ENCODE measurements at places on chromosomes 4 and X.

- DNase-seq, result no peak
Measured at GRCh38 chrX:10126834-10127233, 29.9 kb upstream of the CLCN4 start.

DNA sequence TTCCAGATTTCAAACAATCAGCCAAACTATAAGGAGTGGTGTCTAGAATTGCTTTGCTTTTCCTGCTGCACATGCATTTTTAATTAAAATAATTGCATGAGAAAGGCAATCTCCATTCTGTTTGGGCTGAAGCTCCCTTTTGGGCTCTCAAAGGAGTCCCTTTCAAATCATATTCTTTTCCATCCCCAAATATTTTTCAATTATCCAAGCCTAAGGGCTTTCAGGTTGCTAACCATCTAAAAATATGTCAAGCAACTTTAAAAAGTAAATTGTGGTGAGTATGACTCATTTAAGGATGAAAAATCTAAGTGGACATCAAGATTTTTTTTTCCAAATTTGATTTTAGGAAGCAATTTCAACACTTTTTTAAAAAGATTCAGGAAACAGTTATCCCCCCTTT, 28.4 kb downstream of the PIR start:
- DNase-seq, result no peak

GRCh38 chrX:150536455-150537116, 31.8 kb upstream of the MTM1 start:
- DNase-seq, result no peak

GRCh38 chr4:153748378-153748777, 11.4 kb downstream of the RNF175 start:
- DNase-seq, result no peak

DNA sequence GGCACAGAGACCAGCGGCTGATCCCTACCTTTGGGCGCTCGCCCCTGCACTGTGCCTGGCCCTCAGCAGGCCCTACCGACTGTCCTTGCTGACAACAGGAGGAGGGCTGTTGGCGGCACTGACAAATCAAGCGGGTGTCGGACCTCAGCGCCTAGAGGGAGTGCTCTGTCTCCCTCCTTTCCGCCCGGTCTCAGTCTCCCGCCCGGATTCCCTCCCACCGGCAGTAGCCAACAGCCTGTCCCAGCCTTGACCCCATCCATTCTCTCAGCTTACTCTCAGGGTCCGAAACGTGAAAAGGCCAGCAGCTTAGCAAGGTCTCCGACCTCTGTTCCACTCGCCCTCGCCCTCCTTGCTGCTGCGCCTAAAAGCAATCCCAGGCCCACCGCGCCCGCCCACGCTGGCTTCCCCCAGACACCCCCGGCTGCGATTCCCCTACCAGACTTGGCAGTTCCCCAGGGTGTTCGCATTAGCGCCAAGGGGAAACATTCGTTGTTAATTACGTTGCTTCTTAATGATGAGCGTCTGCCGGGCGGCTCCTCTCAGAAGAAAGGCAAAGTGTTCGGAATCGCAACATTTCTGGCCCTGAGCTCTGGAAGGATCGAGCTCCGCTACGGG, 96.2 kb downstream of the SOWAHB start:
- DNase-seq, result no peak

DNA sequence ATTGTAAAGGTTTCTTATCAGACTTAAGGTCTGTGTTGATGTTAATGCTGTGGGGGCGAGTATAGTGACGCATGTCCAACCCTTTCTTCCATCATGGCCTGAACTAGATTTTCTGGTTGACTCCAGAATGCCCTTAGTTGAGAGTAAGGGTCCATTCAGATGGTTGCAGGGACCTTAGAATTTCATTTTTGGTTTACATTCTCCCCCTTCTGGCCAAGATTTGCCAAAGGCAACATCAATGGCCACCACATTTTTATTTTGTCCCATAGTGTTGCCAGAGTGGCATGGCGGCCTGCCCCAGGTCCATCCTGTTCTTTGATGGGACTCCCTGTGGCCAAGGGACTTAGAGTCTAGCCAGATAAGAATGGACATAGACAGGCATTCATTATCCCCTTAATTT, 368.5 kb downstream of the GPM6A start:
- DNase-seq, result no peak

DNA sequence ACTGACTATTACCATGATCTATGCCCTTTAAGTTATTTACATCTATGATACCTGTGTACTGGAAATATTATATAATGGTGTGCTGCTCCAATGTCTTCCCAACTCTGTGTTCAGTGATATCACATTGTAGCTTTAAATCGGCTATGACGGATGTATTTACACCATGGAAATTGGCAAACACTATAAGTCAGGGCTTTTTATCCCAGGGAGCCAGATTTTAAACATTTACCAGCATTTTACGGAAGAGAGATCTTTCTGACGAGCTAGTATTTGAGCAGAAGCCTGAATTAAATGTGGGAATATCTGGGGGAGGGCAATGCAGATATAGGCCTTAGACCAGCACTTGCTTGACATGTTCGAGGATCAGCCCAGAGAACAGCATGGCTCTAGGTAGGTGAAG, 7.7 kb upstream of the PGM2 start:
- DNase-seq, result no peak
